BJ (cell line): ENCODE measurements at places on chromosomes 6 and 20. TPM values are rescaled to one million over a fixed set of nuclear protein-coding genes. Genes with fewer than 3 reads are reported as not detected.

Gene WFDC12
- polyA plus RNA-seq = not detected in 2 replicates

Gene WFDC10B
- not detected in 2 replicates for polyA plus RNA-seq

Gene ERVFRD-1
- polyA plus RNA-seq = not detected in 2 replicates

Gene ZBP1
- not detected in 2 replicates for polyA plus RNA-seq

GRCh38 chr6:137847748-137848147 lies 19.3 kb upstream of the TNFAIP3 start:
- no peak for DNase-seq
